ENCODE measurements at places on chromosomes 6 and 20.

DNA sequence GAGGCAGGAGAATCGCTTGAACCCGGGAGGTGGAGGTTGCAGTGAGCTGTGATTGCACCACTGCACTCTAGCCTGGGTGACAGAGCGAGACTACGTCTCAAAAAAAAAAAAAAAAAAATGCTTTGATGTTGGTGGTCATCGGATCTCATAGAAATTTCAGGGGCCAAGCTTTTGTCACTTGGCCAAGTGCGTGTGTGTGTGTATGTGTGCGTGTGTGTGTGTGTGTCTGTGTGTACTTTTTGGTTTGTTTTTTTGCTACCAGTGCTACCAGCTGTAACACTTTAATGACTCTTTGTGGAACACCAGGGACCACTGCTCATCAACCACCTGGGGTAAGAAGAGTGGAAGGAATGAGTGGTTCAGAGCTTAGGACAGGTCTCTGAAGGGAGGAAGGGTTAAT is 49.7 kb downstream of the TRAF3IP2 start:
- no peak for DNase-seq

GRCh38 chr20:46031014-46031569 is 2.1 kb downstream of the SLC12A5 start:
- DNase-seq, result no peak

DNA sequence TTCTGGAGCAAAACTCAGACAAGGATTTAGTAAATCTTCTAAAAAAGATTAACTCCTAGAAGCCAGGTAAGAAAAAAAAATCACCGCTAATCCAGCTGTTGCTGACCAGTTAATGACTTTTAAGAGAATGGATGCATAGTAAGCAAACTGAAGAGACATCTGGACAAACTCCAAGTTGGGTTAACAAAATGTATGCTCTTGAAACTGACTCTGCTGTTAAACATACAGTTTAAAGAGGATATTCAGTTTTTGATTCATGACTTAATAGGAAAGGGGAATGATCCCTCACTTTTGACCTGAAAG is 70.4 kb downstream of the PLAGL1 start:
- DNase-seq, result no peak

DNA sequence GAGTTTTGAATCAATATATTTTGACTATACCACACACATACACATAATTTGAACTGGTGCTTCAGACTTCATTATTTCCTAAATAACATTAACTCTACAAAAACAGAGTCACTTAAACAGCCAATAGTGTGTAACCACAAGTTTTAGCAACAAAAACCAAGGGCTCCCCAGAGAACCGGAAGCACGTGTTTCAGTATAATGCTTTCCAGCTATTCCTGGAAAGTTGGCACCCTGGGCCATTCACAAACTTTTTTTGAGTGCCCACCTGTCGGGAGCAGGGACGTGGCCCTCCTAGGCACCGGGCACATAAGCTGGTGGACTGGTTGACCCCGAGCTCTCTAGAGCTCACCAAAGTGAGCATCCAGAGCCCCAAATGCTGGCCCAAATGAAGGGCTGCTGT is 1.9 kb upstream of the SLC35D3 start:
- DNase-seq, result no peak

DNA sequence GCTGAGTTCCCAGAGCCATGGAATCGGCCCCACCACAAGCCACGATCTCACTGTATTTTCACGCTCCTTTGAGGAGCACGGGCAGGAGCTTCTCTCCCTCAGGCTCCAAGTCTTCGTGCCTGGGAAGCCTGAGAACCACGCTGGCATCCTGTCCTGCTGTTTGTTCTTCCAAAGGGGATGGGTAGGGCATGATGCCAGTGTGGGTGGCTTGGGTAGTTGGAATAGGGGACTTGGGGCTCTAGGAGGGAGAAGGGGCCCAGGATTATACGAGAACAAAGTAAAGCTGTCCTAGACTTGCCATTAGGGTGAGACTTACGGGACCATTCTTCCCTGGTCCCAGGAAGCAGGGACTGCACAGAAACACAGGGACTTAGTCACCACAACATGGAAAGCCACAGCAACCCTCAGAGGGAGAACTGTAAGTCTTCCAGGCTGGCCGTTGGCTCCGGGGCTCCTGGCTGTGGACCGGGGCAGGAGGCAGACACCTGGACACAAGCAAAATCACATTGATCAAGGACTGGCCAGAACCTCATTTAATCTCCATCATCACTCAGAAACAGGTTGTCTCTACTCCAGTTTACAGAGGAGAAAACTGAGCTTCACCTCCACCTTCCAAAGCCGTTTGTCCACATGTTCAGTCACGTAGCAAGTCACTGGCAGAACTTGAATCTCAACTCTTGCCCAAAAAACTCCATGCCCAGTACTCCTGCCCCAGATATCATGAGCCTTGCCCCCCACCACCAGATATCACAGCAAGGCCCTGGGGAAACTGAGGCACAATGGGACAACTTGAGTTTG is 1.3 kb downstream of the CCN5 start:
- DNase-seq, result no peak

GRCh38 chr6:19603721-19604120 is 233.4 kb upstream of the ID4 start:
- no peak for DNase-seq

DNA sequence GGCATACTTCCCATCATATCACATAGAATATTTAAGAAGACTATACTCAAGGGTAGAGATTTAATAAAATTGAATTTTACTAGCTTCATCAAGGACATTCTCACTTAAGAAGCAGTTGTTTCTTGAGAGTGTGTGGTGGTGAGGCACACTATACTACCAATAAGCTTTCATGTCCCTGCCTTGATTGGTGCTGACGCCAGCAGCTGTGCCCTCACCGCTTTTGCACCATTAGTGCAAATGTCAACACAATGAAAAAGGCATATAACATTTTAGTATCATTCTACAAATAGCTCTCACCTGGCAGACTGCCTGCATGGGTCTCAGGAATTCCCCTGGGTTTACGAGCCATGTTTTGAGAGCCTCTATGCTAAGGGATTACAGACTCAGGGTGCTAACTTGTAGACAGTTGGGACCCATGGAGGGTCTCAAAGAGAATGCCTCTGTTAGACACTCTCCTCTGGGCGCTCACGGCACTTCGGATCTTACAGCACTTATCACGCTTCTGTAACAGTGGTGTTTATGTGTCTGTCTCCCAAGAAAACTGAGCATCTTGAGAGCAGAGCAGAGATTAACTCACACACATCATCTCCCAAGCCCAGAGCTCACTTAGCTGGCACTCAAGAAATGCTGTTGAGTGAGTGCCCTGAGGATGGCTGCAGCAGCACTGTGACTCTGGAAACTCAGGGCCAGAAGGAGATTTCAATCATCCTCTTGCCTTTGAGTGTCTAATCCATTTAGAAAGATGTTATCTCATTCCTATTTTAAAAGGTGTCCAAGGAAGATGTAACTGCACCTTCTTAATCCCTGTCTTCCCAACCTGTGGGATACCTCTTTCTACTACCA is 143.3 kb upstream of the GPR6 start:
- no peak for DNase-seq

DNA sequence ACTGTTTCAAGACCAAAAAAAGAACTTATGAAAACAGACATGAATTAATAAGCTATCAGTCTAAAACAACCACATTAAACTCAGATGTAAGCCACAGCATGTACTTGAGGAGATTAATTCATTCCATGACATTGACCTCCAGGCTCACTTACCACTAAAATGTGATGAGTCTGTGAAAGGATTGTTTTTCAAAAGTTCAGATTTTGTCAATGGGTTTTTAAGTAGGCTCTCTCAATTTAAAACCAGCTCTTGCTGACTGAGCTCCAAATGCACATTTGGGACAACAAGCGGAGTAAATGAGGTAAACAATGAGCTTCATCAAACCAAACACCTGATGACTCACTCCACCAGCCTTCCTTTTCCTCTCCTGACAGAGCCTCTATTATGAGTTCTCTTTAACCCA is 197.0 kb downstream of the SIM1 start:
- no peak for DNase-seq

DNA sequence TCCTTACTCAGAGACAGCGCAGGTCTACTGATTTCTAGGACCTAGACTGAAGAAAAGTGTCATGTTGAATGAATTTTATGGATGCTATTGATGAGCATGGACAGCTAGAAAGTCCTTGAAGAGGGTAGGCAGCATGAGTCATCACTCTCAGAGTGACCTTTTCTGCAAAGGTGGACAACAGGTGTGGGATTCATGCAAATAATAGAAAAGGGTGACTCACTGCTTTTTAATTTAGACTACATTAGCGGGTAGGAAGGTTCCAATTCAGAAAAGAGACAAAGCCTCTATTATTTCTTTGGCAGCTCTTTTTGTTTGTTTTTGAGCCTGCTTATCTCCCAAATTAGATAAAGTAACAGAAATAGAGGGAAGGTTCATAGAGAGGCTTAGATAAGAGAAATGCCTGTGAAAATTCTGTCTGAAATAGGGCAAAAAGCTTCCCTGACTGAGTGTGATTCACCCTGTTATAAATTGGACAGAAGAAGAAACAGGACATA is 191.4 kb downstream of the TENT5A start:
- DNase-seq, result no peak

DNA sequence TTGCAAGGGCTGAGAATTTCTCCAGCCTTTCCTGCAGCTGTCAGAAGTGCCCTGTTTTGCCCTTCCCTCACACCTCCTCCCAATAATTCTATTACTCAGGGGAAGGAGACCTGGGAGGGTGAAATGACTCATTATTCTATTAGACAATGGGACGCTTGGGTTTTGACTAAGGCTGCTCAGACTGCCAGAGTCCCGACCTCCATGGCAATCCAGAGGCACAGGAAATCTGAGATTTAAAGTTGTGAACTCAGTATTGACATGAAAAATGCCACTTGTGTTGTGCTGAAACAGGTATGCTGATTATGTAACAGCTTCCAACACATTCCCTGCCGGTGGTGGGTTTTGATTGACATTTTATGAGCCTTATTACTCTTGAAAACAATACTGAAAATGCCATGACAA is 625.9 kb upstream of the FLRT3 start:
- no peak for DNase-seq

DNA sequence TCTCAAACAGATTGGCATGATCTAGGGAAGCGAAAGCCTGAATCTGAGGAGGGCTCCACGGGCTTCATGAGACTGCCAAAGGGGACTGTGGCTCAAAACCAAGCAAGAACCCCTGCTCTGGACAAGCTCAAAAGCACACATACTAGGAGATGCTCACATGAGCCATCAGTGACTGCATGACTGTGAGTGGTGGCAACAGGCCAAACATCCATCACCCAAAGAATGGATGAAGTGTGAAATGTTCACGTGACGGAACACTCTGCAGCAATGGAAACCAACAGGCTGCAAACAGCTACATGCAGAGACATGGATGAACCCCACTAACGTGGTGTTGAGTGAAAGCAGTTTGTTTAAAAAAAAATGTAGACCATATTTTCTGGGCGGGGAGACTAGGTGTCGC is 136.3 kb downstream of the PREX1 start:
- DNase-seq, result no peak

GRCh38 chr6:134626086-134626485 is 308.2 kb upstream of the SGK1 start:
- DNase-seq, result no peak

GRCh38 chr20:23167431-23167830 is 81.3 kb upstream of the CD93 start:
- DNase-seq, result no peak

DNA sequence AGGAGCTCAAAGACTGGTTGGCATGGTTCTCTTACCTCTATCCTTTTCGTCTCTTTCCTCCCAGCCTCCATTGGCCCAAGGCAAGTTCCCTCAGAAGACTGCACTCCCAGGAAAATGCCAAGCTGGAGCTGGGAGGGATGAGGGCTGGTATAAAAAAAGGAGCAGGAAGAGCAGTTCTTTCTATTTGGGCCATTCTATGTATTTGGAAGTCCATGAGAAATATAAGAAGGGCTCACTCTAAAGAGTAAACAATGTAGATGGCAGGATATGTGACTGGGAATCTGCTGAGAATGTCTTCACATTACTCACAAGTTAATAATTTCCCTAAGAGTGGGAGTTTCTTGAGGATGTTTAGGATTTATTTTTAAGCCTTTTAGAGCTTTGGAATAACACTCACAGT is 36.6 kb upstream of the ADTRP start:
- DNase-seq, result no peak

- DNase-seq, result no peak
These were observed 99.9 kb downstream of the L3MBTL3 start for GRCh38 chr6:130118236-130118635.

- DNase-seq, result no peak
These were observed 10.6 kb downstream of the ACSS2 start for GRCh38 chr20:34887023-34887422.

Measured in GM12864 (cell line).